ENCODE measurements at places on chromosomes 6 and 20.

DNA sequence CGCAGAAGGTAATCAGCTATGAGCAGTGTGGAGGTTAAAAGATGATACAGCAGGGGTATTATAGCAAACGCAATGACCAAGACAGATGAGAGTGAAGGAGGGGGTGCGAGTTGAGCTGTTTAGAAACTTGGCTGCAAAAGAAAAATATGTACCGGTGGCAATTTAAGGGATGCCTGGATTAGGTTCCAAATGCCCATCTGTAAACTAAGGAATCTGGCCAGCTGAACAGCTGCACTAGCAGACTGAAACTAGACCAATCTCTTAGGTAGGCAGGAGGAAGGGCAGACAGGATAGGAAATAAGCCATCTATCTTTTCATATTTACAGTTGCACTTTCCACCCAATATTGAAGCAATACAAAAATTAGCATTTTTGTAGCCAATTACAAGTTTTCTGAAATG is 407.6 kb downstream of the HTR1B start:
- no peak for DNase-seq

DNA sequence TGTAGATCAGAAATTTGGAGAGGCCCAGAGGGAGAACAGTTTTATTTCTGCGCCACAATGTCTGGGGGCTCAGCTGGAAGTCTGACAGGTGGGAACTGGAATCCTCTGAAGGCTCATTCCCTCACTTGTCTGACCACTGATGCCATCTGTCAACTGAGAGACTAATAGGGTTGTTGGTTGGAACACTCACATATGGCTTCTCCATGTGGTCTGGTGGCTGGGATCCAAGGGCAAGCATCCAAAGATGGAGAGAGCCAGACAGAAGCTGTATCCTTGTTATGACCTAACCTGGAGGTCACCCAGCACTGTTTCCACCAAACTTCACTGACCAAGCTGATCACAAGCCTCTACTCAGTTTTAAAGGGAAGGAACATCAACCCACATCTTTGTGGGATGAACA is 117.9 kb upstream of the AKAP12 start:
- DNase-seq, result no peak

DNA sequence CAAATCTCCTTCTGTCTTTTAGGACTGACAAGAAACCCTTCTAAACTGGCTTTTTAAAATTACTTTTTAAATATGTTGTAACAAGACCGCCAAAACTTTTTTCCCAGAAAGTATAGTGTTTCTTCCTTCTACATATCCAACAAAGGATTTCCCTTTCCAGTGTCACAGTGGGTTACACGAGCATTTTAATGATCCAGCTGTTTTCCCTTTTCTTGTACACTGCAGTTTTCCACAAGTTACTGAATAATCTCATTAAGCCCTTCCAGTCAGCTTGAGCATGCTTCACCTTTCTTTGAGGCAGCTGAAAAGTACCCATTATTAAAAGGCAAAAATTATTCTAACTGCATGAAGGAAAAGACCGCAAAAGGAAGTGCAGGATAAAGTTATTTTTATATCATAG is 48.6 kb downstream of the CD24 start:
- no peak for DNase-seq

DNA sequence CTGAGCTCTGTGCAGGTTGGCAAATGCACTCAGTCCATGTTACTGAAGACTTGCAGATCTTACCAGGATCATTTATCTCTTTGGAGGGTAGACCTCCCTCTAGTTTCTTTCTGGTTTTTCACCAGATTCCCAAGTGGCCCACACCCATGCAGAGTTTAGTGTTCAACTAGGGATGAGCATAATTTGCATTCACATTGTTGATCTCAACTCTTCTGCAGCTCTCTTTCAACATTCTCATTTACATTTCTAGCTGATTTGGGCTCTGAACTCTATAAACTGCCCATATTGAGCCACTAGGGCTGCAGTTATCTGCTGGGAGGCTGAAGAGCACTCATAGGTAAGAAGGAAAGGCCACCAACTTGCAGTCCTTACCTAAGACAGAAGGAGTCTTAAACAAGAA is 17.9 kb upstream of the HLA-C start:
- DNase-seq, result no peak

GRCh38 chr6:128149796-128150195 is 248.9 kb upstream of the THEMIS start:
- no peak for DNase-seq

DNA sequence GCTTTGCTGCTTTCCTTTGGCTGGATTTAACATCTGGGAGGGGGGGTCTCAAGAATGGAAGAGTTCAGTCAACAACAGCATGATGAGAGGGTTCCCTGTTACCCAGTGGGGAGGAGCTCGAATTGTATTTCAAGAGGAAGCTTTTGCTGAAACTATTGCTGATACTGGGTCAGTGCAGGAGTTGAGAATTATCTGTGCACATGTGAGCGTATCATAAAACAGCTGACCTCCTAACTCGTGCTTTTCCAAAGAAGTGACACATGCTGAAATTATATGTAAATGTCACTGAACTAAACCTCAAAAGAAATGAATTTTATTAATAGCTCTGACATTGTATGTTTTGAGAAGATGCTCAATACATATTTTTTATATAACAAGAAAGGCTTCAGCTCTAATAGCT is 96.3 kb downstream of the PHF3 start:
- DNase-seq, result no peak

DNA sequence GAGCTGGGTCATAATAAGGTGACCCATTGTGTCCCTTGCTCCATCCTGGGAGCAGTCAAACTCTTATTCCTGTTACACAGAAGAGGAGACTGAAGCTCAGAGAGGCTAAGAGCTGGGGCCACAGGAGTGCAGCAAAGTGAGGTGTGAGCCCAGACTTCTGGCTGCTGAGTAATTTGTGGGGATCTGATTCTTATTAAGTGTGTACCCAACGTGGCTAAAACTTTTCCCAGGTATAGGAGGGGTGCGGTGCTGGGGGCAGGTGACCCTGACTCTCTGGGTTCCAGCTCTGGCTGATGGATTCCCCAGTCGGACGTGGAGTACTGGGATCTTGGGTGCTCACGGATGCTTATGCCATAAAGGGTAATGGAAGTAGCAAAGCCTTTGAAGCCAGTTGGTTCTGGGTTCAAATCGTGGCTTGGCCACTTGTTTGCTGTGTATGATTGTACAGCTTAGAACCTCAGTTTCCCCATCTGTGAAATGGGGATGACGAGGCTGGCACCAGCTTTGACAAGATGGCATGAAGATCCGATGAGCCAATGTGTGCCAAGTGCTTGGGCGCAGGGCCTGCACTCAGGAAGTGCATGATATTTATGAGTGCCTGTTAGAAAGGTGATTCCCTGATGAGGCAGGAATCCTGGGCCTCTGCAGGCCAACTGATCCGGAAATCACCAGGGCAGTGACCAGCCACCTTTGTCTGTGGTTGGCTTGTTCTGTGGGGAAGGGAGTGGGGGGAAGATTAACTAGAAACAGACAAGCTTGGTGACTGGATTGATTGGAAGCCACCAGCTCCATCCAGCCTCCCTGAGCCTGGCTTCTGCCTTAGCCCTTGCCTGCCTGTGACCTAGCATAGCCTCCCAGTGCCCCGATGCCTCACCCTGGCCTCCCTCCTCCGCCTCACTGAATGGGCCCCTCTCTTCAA is 6.0 kb downstream of the SRC start:
- DNase-seq, result no peak

- DNase-seq, result no peak
Measured at GRCh38 chr20:10856237-10857015, 182.6 kb upstream of the JAG1 start.

DNA sequence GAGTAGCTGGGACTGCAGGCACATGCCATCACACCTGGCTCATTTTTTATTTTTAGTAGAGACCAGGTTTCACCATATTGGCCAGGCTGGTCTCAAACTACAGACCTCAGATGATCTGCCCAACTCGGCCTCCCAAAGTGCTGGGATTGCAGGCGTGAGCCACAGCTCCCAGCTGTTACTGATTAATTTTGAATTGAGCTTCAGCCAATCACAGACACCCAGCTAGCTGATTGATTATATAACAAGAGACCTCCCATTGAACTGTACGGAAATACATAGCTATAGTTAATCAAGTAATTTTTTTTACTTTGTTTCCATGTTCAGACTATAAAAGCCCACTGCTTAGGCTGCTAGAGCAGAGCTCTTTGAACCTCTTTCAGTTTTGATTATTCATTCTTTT is 31.6 kb downstream of the PKIB start:
- no peak for DNase-seq

- no peak for DNase-seq
Measured at GRCh38 chr20:32050851-32051556, 1.0 kb upstream of the HCK start.

DNA sequence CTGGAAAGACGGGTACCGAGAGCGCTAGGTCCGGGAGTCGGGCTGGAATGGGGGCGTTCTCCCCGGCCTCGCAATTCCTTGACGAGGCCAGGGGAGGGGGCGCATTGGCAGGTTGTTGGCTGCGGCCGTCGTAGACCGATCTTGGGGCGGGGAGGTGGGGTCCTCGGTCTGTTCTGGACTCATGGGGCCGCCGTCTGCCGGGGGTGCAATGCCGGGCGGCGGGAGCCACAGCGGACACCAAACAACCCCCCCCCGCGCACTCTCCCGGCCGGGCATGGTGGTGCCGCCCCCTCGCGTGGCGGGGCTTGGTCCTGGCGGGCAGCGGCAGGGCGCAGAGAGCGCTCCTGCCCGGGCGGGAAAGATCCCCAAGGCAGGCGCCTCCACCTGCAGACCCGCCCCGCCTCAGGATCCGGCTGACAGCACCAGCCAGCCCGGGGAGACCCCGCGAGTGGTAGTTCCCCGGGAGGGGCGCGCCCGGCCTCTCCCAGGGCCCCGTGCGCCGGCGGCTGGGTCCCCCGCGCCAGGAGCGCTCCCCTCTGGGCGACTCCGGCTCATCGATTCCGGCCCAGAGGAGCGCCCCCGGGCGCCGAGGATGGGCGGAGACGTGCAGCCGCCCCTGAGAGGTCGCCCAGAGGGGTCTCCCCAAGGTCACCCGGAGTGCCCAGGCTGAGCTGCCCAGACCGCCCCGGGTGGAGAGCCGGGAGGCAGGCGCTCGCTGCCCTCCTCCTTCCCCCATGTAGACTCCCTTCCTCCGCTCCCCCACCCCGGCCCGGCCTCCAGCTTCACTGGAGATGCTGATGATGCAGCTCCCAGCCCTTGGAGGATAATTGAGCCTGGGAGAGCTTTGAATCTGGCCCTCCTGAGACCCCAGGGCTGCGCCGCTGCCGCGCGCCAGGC is 709 bp downstream of the PPP1R16B start:
- DNase-seq, result peak; percentile 46

GRCh38 chr20:38875175-38875993 is 50.8 kb upstream of the FAM83D start:
- peak; percentile 62 for DNase-seq

DNA sequence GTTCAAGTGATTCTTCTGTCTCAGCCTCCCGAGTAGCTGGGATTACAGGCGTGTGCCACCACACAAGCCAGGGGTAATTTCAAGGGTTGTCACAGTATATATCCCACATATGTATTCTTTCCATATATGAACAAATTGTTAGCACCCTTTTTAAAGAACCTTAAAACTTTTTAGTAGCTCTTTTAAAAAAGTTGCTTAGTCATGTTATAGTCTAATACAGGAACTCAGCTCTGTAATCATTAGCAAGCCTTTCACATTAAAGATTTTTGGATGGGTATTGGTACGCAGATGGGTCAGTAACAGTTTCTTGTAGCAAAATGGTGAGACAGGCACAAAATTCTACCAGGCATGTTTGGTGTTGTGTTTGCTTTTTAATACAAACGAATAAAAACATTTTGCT is 10.9 kb downstream of the AMD1 start:
- DNase-seq, result no peak

GRCh38 chr6:21777846-21778245 is 184.3 kb downstream of the SOX4 start:
- no peak for DNase-seq

GRCh38 chr6:163775313-163775712 is 360.8 kb downstream of the QKI start:
- DNase-seq, result no peak

DNA sequence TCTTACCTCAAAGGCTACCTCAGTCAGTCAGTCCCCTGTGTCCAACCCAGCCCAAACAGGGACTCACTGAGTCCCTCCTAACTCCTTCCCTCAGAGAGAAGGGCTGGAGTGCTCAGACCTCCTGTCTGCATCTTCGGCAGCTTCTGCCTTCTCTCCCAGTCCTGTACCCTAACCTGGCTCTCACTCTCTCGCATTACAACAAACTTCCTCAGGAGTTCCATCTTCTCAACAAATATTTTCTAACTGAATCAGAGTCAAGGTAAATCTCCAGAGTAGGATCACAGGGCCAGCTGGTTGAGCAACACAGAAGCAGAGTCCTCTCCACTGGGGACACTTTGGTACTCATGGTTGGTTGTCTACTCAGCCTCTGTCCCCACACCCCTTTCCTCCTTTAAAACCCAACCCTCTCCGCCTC is 92.3 kb downstream of the MRPL14 start:
- no peak for DNase-seq

- no peak for DNase-seq
Measured at GRCh38 chr6:56370561-56371211, 123.3 kb upstream of the COL21A1 start.

DNA sequence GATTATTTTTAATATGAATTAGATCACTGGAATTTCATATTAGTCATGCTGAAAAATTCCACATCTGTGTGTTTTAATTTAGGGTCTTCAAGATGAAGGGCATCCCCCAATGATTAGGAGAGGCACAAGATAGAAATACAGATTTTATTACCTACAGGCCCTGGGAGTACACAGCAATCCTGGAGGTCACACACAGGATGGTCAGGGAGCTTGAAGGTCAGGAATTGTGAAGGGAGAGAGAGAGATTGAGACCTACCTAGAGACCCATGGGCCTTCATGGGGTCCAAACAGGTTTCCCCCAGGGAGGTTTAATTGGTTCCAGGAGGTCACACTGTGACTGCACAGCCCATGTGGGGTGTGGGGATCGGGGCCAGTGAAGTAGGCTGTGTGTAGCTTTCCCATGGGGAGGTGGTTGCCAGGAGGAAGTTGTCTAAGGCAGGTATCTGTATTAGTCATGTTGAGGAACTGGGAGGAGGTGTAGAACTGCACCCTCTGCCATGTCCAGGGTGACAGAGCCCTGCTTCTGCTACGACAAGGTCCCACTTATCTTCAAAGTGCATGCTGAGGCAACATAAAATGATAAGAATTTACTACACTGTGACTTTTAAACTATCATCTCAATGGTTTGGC is 18.3 kb downstream of the SNX9 start:
- DNase-seq, result no peak

DNA sequence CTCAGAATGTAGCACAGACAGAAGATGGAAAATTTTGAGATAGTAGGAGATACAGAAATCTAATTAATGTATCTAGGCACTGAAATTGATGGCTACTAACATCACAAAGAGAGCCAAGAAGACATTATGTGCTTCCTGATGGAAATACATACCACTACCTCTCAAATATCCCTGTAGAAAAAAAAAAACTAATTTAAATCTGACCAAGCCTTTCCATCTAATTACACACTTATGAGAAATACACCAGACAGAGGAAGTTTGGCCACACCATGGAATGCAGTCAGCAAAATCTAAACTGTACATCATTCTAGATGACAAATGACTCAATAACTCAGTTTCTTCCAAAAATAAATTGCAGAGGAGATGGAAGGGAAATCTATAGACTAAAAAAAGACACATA is 18.9 kb downstream of the VPS52 start:
- no peak for DNase-seq

- DNase-seq, result no peak
Measured at GRCh38 chr6:5007531-5007930, 3.7 kb upstream of the RPP40 start.

- no peak for DNase-seq
Measured at GRCh38 chr6:22350109-22350508, 53.3 kb upstream of the PRL start.

Data from T-helper 17 cell (primary cell).